Karpas-422 (cell line): ENCODE measurements at places on chromosomes 5 and 9.
A peak's percentile ranks its signal among the peaks of the same experiment; 100 is the strongest.

DNA sequence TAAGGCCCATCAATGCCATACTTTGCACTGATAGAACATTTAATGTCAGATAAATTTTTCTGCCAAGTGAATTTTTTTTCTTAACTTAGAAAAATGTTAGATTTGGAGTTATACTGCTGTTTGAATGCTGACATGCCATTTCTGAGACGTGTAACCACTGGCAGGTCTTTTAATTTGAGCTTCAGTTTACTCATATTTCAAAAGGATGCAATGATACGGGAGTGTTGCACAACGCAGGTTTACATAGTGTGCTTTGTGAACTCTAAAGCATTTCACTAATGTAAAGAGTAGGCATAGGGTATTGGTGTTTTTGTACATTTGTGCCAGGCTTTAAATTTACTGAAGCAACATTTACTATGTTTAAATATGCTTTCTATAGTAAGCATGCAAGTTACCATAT, 4.2 kb downstream of the ZBTB43 start:
- peak; percentile 25 for DNase-seq

DNA sequence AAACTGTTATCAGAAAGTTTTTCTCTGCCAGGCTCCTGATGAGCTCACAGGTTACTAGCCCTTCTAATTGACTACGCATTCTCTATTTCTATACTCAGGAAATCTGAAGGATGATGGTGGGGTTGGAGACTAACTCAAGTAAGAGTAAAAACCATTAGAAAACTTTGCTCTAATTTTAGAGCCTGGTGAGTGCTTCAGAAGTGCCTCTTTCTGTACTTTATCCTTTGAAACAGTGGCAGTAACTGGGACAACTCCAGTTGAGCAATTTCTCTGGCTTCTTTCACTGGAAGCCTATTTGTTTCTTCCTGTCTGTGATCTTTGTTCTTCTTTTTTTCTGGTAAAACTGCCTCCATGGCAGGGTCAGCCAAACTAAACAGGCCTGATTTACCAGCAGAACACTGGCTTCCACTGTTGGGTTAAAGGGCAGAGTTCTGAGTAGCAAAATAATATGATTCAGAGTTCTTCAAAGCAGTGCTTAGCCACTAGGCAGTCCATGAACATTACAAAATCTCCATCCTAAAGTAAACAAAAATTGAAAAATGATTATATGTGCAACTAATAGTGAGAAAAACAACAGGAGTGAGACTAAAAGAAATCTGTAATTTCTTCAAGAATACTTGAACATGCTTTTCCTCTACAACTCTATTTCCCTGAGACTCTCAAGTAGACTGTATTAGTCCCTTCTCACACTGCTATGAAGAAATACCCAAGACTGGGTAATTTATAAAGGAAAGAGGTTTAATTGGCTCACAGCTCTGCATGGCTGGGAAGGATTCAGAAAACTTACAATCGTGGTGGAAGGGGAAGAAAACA, 79.8 kb downstream of the MROH2B start:
- DNase-seq, result no peak

DNA sequence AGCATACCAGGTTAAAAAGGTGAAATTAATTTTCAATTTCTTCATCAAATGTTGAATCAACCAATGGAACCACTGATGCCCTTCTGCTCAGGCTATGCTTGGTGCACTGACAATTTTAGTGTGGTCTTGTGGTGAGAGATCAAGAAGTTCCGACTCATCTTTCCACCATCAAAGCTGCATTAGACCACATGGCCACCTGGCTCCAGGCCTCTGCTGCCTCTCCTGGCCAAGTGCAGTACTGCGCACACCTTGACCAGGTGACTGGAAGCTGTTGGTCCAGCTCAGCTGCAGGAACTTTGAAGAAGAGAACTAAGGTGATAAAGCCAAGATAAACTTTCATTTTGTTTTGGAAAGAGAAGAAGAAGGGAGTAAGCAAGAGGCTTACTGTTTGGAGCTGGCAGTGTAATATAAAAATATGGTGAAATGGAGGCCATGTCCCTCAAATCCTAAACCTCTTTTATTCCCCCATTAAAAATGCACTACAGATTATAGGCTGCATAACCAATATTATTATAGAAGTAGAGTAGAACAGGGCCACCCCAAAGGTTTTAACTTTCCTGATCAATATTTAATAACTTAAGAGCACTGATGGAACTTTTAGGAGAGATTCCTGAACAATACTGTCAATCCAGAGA, 315.5 kb upstream of the C9orf72 start:
- DNase-seq, result peak; percentile 80

DNA sequence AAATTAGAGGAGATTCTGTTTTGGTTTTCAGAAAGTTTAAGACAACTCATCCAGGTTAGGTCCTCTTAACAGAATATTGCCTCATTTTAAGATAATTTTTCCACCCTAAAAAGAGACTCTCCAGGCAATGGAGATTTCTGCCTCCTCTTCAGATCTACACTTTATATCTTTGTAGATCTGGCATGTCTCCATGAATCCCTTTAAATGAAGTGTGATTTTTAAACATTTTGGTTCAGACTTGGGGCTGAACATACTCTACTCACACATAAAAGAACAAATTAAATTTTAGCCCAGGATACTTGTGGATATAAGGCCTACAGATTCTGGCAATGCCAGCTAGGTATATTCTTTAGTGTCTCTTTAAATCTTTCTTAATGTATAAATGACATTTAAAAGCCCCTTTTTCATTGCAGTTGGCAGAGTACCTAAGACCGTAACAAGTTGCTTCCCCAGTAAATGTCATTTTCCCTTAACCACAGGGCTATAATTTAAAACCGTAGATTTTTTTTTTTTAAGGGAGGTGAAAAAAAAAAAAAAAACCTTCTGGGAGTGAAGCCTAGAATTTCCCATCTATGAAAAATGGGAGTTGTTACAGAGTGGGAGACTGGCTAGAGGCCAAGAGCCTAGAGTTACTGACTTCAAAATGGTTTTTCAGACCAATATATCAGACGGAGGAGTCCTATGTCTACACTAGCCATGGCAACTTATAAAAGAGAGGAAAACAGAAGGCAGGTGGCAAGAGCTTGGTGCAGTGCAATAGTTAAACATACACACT, 207.8 kb upstream of the TARS1 start:
- DNase-seq, result no peak

DNA sequence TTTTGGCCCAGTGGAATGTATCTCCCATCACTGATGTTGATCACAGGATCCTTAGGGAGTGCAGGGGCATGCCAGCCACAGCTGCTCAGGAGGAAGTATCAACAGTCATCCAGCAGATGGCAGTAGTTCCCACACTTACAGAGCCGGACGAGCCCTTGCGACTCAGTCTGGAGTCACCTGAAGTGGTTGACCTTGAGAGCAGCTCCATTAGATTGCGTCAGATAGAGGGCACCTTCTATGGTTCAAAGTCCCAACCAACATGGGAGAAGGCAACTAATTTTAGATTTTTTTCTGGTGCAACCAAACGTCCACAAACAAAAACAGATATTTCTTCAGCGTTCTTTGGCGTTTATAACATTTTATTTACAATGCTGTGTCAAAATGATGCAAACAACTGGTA, 124.5 kb downstream of the EGFLAM start:
- peak; percentile 90 for DNase-seq

DNA sequence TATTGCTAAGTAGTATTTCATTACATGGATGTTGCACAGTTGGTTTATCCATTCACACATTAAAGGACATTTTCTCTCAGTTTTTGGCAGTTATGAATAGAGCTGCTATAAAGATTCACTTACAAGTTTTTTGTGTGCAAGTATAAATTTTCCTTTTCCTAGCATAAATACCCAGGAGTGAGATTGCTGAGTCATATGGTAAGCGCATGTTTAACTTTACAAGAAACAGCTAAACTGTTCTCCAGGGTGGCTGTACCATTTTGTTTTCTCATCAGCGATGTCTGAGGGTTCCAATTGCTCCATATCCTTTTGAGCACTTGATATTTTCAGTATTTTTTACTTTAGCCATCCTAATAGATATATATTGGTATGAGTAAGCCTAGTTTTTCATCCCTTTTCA, 16.4 kb upstream of the ABCA1 start:
- no peak for DNase-seq

DNA sequence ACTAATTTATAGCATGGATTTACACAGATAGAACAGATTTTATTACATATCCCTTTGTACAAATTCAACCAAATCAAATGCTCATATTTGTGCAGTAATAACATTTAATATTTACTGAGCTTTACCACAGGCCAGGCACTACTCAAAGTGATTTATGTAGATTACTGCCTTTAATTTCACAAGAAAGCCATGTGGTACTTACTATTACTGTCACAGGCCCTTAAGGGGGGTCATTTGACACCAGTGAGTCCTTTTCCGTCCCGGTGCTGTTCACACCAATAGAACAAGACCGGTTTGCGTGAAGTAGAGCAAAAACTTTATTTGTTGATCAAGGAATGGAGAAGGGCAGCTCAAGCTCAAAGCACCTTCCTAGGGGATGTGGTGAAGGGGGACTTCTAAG, 308.5 kb upstream of the KCNN2 start:
- no peak for DNase-seq

- DNase-seq, result no peak
Observed at GRCh38 chr5:159504106-159504856, 174.0 kb upstream of the IL12B start.

- DNase-seq, result no peak
Observed at GRCh38 chr5:147887930-147888329, 9.4 kb downstream of the SCGB3A2 start.

DNA sequence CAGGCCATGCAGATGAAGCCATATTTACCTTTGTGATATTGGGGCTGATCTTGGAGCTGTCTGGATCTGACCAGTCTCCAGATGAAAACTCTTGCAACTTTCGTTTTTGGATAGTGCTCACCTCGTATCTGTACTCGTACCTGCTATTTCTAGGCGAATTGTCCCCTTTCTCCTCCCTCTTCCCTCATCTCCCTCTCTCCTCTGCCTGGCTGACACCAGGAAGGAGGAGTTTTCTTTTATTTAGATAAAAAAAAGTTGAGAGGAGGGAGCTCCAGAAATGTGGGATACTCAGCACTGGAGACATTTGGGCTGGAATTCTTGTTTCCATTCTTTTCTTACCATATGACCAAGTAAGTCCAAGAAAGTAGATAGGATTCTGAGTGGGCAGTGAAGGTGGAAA, 54.6 kb upstream of the ABL1 start:
- DNase-seq, result no peak
